ENCODE measurements at places on chromosomes 13 and 19.

GRCh38 chr13:41463838-41464602 is 6.7 kb downstream of the RGCC start:
- DNase-seq, result no peak

- no peak for DNase-seq
These were observed 1.6 kb downstream of the LINGO3 start for GRCh38 chr19:2306281-2306806.

DNA sequence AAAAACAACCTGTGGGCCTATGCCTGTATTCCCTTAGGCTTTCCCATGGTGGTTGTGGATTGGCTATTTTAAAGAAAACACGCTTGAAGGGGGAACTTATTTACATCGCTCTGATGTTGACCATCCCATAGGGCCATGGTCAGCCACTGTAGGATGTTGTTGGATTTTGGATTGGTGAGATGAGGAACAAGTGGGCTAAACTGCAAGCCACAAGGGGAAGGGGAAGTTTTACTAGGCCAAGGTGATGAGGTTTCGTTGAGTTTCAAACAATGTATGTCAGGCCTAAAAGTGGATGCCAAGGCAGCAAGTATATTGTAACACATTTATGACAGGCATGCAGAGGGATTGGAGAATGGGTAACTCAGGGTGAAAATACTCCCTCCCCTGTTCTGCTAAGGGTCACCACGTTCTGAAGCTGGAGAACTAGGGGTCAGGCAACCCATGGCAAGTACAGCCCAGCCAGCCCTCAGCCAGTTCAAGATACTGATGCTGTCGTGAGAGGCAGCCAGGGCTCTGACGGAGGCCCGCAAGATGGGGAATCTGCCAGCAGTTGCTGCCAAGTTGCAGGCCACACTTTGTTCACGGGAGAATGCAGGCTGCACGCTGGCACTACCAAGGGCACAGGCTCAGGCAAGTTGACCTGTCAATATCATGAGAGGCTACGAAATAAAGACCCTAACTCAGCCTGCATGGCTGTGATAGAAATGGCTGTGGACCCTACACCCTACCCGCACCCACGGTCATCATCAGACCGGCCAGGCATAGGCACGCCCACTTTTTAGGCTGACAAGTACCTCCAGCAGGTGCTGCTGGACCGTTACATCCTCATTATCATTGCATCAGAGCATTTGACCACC is 11.1 kb downstream of the IRGC start:
- DNase-seq, result no peak

- no peak for DNase-seq
These were observed 56.4 kb downstream of the ZNF676 start for GRCh38 chr19:22140356-22140755.

GRCh38 chr19:30666301-30666803 is 294.2 kb downstream of the ZNF536 start:
- peak; percentile 11 for DNase-seq
